Naive thymus-derived CD8-positive, alpha-beta T cell (primary cell): ENCODE measurements at places on chromosomes 11 and 22.

- DNase-seq = no peak
These were observed 36.1 kb downstream of the RNF169 start for GRCh38 chr11:74784726-74785125.

GRCh38 chr22:19193879-19194278 lies 15.3 kb upstream of the SLC25A1 start:
- no peak for DNase-seq

GRCh38 chr22:29244785-29245625 lies 22.8 kb downstream of the RHBDD3 start:
- no peak for DNase-seq

DNA sequence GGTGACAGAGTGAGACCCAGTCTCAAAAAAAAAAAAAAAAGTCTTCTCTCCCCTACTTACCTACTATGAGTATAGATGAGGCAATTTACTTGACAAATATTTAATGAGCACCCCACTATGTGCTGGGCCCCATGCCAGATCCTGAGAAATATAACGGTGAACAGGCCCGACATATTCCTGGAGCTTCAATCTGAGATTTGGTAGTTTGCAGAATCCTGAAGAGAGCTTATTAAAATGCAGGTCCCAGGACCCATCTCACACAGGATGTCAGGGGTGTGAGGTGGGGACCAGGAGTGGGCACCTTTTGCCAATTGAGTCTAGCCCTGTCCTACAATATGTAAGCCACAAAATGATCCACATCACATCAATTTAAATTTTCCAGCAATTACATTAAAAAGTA lies 44.0 kb downstream of the KCNJ4 start:
- DNase-seq = no peak

DNA sequence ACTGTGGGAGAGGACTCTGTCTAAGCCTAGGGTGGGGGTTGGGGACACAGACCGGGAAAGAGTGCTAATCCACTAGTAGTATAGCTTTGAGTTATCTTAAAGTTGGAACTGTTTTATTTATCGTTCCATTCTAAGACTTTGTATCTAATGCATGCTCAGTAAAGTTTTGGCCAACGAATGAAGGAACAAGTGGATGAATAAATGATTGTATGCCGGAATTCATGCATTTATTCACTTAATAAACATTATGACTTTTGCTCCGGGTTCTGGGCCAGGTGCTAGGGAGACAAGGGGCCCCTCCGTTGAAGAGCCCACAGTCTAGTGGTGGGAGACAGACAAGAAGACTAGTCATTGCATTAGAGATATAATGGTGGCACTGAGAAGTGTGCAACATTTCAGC lies 645 bp downstream of the RNF121 start:
- no peak for DNase-seq

DNA sequence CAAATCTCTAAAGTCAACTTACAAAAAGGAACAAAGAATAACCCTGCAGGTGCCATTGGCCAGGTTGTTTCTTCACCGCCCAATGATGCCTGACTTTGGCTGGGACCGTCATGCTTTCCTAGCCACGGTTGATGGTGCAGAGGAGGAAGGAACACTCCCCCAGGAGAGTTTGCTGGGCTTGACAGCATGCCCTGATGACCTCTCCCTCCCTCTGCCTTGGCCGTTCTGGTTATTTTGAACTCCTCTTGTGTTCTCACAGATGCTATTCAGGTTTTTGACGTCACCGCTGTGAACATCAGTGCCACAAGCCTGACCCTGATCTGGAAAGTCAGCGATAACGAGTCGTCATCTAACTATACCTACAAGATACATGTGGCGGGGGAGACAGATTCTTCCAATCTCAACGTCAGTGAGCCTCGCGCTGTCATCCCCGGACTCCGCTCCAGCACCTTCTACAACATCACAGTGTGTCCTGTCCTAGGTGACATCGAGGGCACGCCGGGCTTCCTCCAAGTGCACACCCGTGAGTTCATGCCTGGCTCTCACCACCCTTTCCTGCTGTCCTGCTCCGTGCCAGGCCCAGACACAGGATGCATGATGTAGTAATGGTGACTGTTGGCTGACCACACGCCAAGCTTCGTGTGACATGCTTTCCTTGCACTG lies 89.0 kb upstream of the OR4B1 start:
- no peak for DNase-seq

DNA sequence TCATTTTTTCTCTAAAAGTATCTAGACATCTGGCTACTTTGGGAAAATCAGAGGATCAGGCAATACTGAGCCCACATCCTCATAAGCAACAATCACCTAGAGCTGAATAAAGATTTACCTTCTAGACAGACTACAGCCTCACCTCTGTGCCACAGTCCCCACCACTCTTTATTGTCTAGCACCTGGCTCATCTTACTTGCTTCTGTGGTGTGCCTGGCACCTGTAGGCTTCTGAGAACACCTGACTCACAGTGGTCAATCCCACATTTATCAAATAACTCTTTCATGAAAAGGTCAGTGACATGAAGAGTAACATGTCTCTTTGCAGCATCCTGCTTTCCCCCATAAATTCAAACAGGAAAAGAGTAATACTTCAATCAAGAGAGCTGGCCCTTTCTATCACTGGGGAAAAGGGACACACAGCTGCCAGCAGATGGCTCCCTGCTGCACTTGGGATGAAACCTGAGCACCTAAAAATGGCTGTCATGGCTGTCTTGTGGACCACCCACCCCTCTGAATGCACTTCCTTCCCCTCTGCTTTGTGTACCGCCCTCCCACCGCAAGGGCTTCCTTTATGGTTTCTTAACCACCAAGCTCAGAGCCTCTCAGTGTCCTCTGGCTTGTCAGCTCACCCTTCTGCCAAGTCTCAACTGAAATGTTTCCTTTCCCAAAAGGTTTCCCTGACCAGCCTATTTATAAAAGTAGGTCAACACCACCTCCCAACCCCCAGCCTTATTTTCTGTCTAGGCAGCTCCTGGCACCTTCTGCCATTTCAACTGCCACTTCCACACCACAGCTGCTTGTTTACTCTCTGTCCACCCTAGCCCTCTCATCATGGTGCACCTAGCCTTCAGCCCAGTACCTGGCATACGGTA lies 9.3 kb downstream of the TFIP11 start:
- DNase-seq = peak; percentile 75

GRCh38 chr11:77172666-77172982 lies 44.6 kb downstream of the MYO7A start:
- no peak for DNase-seq

DNA sequence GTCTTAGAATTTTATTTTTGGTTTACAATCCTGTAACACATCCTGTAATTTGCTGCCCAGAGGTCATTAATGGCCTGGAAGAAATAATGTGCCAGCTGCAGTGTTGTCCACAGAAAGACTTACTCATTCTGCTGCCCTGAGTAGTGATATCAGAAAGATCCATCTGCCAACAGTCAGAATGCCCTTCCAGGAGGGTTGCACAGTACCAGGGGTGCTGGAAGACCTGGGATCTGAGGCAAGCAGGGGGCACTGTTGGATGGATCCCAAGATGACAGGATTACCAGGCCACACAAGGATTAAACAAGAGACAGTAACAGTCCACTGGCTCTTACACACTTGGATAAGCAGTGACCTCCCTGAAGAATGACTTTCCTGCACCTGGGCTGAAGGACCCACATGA lies 93.8 kb upstream of the TOP3B start:
- DNase-seq = no peak

DNA sequence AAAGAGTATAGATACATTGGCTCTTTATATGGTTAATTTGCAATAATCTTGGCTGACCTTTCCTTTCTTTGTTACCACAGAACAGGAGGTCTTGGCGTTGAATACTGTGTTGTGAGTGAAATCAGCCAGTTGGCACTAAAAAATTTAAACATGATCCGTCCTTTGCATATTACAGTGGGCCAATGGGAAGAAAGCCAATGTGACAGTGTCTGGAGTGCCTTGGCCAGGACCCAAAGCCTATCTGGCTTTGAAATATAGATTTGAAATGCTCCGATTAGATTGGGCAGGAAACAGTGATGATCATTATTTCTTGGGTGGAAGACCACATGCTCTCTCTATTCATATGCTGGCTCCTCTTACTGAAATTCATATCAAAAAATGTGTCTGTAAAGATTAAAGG lies 339.6 kb upstream of the ANO3 start:
- DNase-seq = no peak

DNA sequence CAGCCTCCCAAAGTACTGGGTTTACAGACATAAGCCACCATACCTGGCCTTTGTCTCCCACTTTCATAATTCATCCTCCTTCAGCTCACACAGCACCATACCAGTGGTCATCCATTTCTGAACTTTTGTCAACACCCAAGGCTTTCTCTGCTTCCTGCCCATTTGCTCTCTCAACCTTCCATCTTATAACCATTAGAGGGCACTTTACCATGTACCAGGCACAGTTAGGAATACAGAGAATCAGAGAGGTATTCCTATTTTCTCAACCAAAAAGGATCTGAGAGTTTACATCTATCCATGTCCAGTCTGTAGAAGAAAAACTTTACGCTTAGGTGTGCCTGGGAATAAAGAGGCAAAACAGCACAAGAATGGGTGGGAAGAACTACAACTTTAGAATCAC lies 397.6 kb downstream of the BUD13 start:
- DNase-seq = no peak

- no peak for DNase-seq
These were observed 563.0 kb downstream of the BRD1 start for GRCh38 chr22:49264696-49265095.

DNA sequence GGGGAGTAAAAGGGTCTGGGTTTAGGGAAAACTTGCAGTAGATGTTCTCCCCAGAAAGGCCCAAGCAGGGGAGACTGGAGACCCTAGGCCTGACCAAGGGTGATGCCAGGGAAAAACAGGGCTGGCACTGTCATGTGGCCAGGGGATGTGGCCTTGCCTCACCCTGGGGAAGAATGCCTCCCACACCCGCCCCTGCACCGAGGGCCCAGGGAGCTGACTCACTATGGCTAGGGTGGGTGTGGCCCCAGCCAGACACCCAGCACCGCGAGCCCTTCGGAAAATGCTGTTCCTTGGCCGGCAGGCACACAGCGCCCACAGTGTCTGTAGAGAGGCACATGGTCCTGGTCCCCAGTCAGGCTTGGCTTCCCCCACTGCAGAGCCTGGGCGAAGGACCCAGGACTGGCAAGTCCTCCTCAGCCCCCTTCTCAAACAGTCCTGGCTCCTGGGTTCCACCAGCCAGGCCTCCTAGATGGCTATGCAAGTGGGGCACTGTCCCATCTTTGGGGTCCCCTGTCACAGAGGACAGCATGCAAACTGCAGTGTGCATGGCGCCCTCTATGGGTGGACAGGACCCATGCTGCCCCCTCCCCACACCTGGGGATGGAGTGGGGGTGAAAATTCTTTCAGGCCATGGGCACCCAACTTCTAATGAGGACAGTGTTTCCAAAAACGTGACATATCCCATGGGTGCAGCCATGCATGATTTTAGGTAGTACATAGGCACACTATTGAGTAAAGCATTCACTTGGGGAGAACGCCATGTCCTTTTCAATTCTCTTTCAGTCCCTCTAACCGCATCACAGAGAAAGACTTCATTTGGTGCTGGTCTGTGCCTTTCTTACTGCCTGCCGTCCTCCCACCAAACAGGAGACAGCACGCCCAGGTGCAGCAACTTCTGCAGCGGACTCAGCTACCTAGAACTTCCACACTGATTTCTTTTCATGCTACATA lies 15.2 kb downstream of the TMPRSS5 start:
- no peak for DNase-seq

- no peak for DNase-seq
These were observed 8.5 kb downstream of the PAX6 start for GRCh38 chr11:31802609-31802989.

DNA sequence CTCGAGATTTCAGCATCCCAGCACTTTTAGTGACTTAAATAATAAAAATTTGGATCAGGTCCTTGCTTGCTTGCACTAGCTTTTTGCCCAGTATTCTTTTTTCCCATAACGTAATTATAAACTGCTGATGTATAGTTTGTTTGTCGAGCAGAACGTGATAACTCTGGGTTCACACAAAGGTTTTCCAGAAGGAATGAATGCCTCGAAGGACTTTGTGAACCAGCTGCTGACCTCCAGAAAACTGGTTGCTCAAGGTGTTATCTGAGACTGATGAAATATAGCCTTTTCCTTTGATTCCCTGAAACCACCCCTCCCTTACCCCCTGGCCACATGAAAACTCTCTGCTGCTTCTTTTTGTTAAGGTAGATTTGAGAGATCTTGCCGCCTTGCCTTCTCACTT lies 229.1 kb upstream of the CARD18 start:
- no peak for DNase-seq

GRCh38 chr11:122215244-122215992 lies 99.4 kb upstream of the BLID start:
- DNase-seq = peak; percentile 4

DNA sequence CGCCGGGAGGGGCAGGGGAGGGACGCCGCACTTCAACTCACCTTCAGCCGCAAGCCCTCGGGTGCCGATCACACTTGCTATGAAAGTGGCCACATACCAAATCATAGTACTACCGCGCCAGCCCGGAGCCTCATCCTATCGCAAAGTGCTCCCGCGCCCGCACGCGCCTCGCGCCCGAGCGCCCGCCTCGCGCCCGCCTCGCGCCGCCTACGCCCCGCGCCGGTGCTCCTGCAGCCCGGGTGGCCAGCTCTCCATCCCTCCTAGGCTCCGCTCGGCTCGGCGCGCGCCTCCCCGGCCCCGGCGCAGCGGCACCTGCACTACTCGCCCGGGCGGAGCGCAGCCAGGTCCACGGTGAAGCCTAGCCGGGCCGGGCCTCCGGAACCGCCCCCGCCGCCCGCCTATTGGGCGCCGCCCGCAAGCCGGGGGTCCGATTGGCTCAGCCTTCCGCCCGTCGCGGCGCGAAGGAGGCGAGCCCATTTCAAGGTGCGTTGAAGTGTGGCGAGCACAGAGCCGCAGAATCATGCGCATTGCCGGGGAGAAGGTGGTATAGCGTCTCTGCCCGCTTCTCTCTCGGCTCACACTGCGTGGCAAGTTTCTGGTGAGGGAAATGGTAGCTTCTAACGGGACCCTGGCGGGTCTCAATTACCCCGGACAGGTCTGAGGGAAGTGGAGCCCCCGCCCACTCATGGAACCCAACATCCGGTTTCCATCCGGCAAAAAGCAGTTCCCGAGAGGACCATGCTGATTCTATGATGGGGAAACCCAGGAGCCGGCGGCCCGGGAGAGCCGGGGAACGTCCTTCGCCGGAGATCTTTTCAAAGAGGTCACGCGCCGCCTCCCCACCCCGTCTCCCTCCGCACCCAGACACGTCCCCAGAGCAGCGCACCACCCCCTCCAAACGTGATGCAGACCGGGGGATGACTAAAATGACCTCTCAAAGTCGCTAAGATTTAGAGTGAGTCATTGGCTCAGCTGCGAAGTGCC lies at the start of gene IGSF9B:
Gene IGSF9B (minus strand): TSS at position 319 of the 984 bp plus-strand sequence. CDS start 214 bp downstream, at position 105.
- peak; percentile 85 for DNase-seq

GRCh38 chr11:34250211-34250610 lies 107.6 kb downstream of the ABTB2 start:
- no peak for DNase-seq

DNA sequence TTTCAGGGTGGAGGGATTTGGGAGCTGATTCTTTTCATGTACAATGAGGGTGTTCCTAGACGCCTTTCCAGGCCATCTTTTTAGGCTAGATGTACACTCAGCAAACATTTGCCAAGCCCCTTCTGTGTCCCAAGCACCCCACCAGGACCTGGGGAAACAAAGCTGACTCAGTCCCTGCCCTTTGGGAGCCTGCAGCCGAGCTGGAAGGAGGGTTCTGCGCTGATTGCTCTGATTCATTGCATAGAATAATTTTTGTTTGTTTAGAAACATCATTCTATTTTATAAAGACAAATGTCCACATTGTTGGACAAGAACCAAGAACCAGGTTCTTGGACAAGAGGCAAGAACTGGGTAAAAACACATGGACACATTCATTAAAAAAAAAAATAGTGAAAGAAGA lies 16.7 kb downstream of the TP53AIP1 start:
- no peak for DNase-seq
